ENCODE measurements at places on chromosomes 13 and 19.

GRCh38 chr13:21511849-21512248 is 52.7 kb upstream of the ZDHHC20 start:
- no peak for DNase-seq

GRCh38 chr13:92260363-92260762 is 861.9 kb downstream of the GPC5 start:
- no peak for DNase-seq

DNA sequence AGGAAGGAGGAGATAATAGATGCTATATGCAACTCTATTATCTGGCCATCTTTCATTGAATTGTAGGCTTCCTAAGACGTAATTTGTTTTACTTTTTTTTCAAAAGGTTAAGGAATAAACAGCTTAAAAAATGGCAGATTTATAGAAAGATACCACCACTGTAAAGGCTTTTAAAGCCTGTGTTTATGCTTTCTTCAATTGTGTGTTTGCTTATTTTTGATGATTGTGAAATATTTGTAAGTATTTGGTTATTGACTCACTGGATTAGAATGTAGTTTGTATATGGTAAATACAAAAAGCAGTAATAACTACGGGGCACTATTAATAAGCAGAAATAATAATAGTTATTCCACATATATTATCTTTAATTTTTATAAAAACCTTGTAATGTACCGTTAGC is 437.9 kb downstream of the KLF5 start:
- no peak for DNase-seq

DNA sequence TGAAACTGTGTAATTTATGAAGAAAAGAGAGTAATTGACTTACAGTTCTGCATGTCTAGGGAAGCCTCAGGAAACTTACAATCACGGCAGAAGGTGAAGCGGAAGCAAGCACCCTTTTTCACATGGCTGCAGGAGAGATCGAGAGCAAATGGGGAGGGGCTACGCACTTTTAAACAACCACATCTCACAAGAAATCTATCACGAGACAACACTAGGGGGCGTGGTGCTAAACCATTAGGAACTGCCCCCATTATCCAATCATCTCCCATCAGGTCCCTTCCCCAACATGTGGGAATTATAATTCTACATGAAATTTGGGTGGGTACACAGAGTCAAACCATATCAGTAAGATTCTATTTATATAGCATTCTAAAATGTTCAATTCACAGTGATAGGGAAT is 114.8 kb upstream of the TRPC4 start:
- DNase-seq = peak; percentile 1

GRCh38 chr19:48556163-48556562 is 4.2 kb downstream of the SULT2B1 start:
- no peak for DNase-seq

DNA sequence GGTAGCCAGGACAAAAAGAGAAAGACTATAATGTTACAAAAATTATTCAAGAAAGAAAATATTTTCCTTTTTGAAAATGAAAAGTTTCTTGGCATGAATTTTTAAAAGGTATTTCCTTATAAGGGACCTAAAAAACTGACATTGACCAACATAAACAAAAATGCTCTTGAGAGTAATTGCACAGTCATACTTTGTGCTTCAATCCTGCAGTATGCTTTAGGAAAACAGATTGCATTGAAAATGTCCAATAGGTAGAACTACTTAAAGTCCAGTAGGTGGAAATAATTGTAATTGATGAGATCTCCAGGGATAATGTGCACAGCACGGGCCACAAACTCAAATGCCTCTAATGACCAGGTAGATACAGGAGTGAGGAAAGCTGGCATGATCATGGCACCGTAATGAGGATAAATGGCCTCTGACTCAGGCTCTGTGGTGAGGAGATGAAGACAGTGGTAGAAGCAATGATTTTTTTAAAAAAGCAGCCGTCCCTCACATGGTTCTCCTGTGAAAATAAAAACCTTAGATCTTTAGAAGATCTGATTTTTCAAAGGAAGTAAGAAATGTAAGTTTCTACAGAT is 278.0 kb downstream of the ITGBL1 start:
- no peak for DNase-seq

- DNase-seq = no peak
Measured at GRCh38 chr13:73096173-73096572, 37.4 kb downstream of the KLF5 start.

- no peak for DNase-seq
Measured at GRCh38 chr19:3860499-3860898, 8.3 kb downstream of the ZFR2 start.

GRCh38 chr19:944663-945241 is 18.9 kb downstream of the ARID3A start:
- DNase-seq = peak; percentile 4

- DNase-seq = peak; percentile 95
Measured at GRCh38 chr13:31945202-31945961, 86.2 kb upstream of the FRY start.

- DNase-seq = peak; percentile 34
Measured at GRCh38 chr19:38389101-38389925, 816 bp downstream of the SPRED3 start.

DNA sequence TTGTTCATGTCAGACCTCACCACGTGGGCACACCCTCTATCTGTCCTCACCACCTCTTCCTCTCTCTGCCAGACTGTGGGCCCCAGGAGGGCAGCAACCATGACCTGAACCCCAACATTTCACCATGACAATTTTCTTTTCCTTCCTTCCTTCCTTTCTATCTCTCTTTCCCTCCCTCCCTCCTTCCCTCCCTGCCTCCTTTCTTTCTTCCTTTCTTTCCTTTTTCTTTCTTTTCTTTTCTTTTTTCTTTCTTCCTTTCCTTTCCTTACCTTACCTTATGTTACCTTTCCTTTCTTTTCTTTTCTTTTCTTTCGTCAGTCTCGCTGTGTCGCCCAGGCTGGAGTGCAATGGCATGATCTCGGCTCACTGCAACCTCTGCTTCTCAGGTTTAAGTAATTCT is 8.7 kb upstream of the FCER2 start:
- no peak for DNase-seq

DNA sequence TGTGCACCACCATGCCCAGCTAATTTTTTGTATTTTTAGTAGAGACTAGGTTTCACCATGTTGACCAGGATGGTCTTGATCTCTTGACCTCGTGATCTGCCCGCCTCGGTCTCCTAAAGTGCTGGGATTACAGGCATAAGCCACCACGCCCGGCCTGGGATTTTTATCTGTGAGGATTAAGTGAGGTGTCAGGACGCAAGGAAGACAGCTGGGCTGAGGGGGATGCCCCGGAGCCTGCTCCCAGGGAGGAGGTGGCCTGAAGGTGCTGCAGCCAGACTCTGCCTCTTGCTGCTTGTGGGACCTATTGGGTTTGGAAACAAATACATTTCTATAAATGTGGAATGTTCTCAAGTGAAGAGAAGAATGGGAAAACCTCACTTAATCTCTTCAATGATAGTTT is 131.6 kb downstream of the OLFM4 start:
- DNase-seq = no peak

DNA sequence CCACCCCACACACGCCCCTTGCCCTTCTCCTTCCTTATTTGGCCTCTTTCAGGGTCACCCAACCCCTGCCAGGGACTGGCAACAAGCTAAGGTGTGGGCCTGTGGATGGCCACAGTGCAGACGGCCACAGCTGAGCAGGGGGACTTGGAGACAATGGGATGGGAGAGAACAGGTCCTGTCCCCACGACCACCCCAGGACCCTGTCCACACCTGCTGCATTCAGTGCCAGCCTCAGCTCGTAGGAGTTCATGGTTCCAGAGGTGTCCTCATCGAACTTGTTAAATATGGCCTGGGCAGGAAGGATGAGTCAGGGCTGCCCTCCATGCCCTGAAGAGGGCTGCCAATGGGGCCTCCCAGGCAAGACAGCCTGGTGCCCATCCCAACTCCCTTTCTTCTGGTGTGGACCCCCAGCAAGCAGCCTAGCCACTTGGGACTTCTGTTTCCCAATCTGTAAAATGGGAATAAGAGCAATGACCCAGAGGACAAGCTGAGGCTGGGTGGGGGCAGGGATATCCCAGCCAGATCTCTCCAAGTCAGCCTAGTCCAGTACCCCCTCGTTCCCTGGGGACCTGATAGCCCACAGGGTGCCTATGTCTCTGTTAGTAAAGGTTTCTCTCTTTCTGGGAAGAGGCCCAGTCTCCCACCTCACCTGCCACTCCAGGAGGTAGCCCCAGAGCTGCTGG is 10.6 kb downstream of the CAPN12 start:
- DNase-seq = no peak

DNA sequence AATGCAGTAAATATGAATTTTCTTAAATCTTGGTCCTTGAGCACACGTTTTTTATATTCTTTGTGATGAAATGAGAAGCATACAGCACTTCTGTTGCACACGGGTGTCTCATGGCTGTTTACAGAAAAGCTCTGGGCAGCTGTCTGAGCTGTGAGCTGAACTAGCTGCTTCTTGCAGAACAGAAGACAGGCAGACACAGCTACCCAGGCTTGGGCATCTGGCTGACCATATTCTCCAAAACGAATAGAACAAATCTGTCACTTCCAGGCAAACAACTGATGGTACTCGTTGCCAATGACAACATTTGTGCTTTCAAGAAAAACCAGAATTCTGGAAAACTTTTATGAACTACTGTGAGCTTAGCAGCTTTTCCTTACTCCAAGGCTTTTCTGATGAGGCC is 16.2 kb downstream of the PCID2 start:
- no peak for DNase-seq

GRCh38 chr13:33099860-33100259 is 83.6 kb downstream of the KL start:
- no peak for DNase-seq

DNA sequence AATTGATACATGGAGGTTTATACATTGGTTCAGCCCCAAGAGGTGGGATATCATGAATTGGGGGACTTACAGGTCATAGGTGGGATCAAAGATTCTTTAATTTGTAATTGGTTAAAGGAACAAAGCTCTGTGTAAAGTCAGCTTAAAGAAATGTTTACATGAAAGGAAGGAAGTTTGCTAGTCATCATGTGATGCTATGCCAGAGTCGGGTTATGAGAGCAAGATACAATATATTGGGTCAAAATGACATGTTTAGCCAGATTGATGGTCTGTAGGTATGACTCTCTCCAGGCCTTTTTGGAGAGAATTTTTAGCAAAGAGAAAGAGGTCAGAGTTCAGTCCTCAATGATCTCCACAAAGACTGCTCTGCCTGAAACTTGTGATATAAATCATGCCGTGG is 5.3 kb upstream of the CYSLTR2 start:
- DNase-seq = no peak

DNA sequence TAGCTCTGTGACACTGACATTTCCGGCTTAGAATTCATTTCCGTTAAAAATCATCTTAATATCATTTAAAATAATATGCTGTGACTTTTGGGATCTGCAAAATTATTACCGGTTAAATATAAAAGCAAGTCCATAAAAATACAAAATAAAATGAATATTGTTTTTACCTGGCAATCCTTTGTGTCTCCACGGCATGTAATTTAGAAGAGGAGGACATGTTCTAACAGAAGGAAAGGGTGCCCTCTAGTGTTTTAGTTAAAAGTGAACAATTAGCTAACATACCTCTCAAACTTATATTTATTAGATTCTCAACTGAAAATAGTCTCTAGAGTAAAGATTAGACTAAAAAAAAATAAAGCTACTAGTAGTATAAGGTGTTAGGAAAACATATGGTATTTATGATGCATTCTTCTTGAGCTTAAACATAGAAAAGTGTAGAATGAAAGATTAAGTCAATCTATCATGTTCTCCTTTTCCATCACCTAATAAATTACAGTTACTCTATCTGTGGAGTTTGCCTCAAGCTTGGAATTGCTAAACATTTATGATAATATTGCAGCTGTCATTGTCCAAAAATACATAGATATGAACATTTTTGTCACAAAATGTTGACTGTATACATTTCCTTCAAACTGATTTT is 676.7 kb upstream of the SPRY2 start:
- peak; percentile 15 for DNase-seq

GRCh38 chr13:54705738-54706137 is 1677.1 kb downstream of the OLFM4 start:
- no peak for DNase-seq

- peak; percentile 90 for DNase-seq
Measured at GRCh38 chr19:19372656-19373416, 32.6 kb upstream of the GATAD2A start.

- DNase-seq = no peak
Measured at GRCh38 chr13:76474966-76475365, 411.2 kb downstream of the KCTD12 start.

GRCh38 chr19:16336571-16336970 is 11.9 kb downstream of the KLF2 start:
- DNase-seq = no peak

GRCh38 chr13:79659121-79659521 is 178.2 kb downstream of the NDFIP2 start:
- no peak for DNase-seq

DNA sequence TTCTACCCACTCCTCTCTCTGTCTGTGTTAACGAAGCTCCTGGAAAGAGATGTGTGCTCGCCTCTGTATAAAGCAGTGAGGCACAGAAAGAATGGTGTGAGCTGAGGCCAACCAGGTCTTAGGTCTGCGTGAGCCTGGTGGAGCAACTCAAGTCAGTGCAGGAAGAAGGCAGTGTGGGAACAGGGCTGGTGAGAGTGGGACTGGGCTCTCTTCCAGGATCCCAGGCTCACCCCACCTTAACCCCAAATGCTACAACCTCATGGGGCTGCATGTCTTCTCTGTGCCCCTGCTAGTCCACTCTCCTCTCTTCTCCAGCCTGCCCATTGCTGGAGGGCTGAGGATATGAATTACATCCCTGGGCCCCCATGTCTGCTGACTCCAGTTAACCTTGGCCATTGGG is 127.4 kb downstream of the DCT start:
- DNase-seq = no peak

DNA sequence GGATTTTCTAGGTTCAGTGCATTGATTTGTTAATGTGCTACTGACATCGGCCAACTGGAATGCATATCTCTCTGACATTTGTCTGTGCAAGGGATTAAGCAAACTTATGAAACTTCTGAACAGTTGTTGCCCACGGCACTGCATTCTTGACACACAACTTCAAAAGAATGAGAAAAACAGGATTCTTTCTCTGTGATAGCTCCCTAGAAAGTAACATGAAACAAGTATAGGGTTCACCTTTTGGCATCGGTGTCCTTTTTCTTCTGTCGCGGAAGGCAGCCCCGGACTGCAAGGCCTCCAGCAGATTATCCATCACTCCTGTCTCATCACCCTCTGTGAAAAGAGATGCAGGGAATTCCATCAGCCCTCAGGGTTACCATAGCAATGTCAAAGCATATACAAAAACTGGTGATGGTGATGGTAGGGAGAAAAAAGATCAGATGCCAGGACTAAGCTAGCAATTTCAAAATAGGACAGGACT is 389.2 kb downstream of the DIAPH3 start:
- no peak for DNase-seq
